CD4-positive, alpha-beta T cell treated with Interleukin-4 for 4 hours (primary cell): ENCODE measurements at places on chromosomes 6 and 20.

GRCh38 chr6:10082385-10082784, 332.5 kb downstream of the TFAP2A start:
- no peak for DNase-seq

DNA sequence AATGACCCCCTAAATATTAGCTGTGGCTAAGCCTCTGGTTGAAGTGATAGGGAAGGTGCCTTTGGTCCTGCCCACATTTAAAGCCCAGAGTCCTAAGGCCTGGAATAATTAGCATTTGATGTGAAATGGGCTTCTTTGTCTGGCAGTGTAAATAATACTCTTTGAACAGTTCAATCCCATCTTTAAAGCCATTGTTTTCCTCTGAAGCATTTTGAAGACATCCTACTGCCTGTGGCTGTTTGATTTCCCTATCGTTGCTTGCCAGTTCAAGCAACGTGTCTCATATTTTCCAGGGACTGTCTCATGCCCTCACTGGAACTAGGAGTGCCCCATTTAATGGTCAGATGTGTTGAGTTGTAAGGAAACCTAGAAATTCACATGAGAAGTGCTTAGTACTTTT, 89.3 kb upstream of the BTN3A2 start:
- no peak for DNase-seq

DNA sequence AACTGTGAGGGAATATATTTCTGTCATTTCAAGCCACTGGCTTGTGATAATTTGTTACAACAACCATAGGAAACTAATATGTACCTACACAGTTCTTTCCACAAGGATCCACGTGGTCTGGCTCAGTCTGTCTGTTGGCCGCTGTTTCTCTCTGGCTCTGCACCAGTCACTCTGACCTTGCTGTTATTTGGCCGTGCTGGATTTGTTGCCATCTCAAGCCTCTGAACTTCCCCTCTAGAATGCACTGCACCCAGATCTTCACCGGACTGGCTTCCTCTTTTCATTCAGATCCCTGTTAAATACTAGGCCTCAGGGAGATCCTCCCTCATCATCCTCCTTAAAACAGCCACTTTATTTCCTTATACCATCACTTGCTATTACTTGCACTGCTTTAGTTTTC, 446.8 kb downstream of the TFAP2B start:
- DNase-seq = no peak

GRCh38 chr6:16183187-16183664, 54.3 kb downstream of the MYLIP start:
- DNase-seq = peak; percentile 45

DNA sequence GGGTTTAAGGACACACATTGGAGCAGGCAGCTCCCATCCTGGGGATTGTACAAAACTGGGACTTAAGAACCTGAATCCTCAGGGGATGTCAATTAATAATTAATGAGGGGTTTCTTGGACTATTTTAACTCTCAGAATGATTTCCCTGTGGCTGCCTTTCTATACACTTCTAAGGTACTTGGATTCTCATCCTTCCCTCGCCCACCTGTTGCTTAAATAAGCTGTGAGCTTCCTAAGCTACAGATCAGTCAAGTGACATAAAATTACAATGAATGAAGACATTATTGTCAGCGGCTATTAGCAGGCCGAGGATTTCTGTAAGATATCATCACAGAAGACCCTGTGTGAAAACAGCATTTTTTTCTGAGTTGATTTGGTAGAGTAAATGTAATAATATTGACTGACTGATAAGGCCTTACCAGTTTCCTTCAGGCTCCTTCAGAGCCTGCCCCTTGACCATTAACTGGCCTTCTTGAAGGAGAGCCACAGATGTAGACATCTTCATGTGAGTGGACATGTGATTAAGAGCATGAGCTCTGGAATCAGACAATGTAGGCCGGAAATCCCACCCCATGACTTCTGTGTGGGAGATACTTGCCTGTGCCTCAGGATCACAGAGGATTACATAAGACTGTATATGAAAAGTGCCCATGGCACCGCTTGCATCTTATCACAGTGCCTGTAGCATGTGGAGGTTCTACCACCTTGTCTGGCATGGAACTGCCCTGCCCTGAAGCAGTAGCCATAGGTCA, 101.7 kb downstream of the TULP4 start:
- no peak for DNase-seq
